ENCODE measurements at places on chromosomes 4 and X.

DNA sequence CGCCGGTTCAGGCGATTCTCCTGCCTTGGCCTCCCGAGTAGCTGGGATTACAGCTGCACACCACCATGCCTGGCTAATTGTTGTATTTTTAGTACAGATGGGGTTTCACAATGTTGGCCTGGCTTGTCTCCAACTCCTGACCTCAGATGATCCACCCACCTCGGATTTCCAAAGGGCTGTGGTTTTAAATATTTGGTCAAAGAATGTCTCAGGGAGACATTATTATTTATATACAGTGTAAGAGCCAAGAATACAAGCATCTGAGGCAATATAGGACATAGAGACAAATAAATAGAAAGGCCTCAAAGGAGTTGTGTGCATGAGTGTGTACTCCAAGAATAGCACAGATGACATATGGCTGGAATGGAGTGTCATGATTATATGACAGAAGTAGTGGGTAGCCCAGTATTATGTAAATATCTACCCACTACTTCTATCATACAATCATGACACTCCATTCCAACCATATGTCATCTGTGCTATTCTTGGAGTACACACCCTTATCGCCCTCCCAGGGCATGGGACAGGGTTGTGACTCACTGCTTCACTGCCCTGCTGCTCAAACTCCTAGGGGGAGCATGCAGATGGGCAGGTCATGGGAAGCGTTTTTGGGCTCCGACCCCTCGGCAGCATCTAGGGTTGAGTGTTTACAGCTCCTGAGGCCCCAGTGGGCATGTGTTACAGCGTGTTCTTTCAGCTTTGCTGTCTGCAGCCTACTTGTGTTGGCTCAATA lies 1649.8 kb upstream of the PCDH10 start:
- DNase-seq, result no peak

DNA sequence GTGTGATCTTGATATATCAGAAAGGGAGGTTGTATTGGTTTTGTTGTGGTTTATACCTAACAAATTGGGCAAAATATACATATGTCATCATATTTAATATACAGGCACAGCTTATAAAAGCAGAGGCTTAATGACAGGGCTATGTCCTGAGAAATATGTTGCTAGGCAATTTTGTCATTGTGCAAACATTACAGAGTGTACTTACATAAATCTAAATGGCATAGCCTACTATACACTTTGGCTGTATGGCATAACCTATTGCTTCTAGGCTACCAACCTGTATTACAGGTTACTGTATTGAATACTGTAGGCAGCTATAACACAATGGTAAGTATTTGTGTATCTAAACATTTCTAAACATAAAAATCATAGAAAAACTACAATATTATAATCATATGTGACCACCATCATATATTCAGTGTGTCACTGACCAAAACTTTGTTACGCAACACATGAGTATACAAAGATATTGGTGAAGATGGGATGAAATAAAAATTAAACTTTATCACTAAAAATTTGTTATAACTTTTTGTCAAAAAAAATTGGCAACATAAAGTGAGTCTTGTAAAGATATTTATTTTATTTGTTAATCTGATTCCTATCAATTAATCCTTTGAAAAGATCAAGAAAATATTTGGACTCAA lies 414.0 kb upstream of the HS3ST1 start:
- DNase-seq, result no peak

GRCh38 chrX:110743679-110744340 lies 51.8 kb downstream of the CHRDL1 start:
- DNase-seq, result no peak

GRCh38 chr4:54539500-54540029 lies 118.2 kb upstream of the KIT start:
- no peak for DNase-seq

DNA sequence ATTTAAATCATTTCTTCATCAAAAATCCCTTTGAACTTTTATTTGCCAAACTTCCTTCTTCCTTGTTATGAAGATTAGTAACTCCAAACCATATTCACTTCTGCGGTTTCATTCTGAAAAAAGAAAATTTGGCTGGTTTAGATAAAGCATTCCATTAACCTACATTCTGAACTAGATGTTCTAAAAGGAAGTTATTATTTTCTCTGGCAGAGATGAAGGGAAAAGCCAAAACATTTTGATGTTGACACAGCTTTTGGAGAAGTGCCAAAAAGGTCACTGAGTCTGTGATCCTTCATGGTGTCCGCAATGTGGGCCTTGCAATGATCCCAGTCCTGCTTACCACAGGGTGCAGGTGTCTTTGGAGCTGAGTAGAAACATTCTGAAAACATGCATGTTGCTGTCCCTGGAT lies 36.0 kb downstream of the CXCL8 start:
- no peak for DNase-seq

- no peak for DNase-seq
These were observed 168.7 kb downstream of the STK32B start for GRCh38 chr4:5220028-5220427.

- DNase-seq, result no peak
These were observed 35.3 kb upstream of the VSIG4 start for GRCh38 chrX:66074920-66075879.

GRCh38 chrX:21674430-21675186 lies 16.5 kb upstream of the KLHL34 start:
- DNase-seq, result no peak

DNA sequence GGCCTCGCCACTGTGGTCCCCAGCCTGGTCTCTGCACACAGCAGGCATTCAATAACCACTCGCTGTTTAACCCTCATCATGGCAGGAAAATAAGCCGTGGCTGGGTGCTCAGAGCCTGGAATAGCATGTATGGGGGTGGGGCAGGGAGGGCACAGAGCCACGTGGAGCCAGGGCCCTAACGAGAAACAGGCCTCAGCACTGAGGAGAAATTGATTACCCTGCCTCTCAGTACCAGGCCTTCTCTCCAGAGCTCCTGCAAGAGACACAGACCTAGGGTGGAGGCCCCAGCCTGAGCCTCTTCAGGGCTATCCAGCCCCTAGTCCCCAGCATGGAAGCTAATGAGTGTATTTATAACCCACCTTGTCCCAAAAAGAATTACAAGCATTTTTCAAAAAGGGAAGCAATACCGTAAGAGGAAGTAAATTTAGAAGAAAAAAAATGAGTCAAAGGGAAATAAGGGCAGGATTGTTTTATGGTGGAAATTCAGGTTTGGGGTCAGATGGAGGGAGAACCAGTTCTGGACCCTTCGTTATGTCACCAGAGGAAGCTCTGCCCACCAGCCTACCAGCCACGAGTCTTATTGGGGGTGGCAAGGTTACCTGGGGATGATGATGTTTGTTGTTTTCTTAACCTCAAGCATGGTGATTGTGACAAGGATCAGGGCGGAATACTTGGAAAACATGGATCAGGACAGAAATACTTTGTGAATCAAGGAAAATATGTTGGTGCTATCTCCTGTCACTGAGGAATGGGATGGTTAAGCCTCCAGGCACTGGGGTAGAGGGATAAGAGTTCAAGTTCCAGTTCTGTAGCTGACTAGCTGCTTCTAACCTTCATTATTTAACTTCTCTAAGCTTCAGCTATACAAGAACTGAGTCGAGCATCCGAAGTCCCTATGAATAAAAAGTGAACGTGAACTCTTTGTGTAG lies 101.9 kb upstream of the RBPJ start:
- no peak for DNase-seq

GRCh38 chr4:118807659-118808058 lies 28.3 kb downstream of the SEC24D start:
- DNase-seq, result no peak

DNA sequence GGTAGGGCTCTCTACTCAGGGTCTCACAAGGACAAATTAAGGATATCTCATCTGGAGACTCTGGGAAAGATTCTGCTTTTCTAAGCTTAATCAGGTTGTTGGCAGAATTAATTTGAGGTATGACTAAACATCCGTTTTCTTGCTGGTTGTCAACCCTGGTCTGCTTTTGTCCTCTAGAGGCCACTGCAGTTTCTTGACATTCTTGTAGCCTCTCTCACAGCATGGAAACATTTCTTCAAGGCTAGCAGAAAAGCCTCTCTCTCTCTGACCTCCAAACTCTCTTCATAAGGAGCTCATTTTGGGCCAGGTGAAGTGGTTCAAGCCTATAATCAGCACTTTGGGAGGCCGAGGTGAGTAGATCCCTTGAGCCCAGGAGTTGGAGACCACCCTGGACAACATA lies 749.5 kb upstream of the PCDH7 start:
- DNase-seq, result no peak

DNA sequence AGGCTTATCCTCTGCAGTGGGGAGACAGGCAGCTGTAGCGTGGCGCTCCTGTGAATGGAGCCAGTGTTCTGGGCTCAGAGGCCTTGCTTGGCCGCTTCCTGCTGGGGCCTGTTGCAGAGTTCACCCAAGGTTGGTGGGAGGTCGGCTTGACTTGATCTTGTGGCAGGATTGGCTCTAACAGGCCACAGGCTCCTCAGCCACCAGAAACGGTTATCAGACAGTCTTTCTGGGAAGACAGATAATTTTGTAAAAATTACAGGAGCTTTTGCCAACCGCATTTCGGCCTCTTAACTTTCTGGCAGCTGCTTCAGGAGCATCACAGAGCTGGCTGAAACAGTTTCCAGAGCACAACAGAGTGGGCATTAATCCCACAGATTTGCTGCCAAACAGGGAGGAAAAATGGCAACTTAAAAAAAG lies 66.4 kb downstream of the DIPK2B start:
- no peak for DNase-seq

GRCh38 chr4:183140911-183141320 lies 41.9 kb downstream of the WWC2 start:
- no peak for DNase-seq

GRCh38 chr4:5142726-5143125 lies 91.4 kb downstream of the STK32B start:
- no peak for DNase-seq

- no peak for DNase-seq
These were observed 12.5 kb upstream of the HSFX4 start for GRCh38 chrX:149916745-149917392.

DNA sequence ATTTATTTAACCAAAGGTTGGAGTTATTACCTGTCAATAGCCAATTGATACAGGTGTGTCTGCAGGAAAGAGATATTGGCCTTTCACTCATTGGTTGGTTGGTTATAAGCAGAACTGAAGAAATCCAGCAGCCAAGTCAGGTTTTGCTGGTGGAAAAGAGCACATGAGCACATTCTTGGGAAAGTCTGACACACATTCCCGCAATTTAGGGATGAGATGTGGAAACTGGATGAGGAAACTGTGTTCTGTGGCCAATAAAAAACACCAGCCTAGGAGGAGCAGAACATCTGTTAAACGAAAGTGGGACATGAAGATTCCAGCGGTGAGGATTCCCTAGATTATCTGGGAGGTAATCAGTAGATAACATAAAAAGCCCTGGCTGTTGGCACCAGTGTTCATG lies 567.4 kb upstream of the CPEB2 start:
- DNase-seq, result no peak

DNA sequence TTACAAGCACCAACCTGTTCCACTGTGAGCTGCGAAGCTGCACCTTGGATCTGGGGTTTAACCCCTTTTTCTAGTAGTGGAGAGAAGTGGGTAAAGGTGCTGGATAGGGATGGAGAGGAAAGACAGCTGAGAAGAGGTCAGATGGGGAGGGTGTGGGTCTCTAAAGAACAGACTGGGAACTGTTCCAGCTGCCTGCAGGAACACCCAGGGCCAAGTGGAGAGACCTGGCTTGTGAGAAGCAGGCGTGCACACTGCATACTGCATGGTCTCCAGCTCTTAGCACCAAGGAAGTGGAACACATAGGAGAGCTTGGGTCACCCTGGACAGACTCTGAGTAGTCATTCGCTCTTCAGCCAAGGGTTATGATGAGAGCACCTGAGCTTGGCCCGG lies 16.1 kb downstream of the BCOR start:
- DNase-seq, result no peak

GRCh38 chr4:148998719-148999118 lies 556.5 kb upstream of the NR3C2 start:
- no peak for DNase-seq

GRCh38 chr4:184376126-184376838 lies 98.1 kb downstream of the IRF2 start:
- no peak for DNase-seq

DNA sequence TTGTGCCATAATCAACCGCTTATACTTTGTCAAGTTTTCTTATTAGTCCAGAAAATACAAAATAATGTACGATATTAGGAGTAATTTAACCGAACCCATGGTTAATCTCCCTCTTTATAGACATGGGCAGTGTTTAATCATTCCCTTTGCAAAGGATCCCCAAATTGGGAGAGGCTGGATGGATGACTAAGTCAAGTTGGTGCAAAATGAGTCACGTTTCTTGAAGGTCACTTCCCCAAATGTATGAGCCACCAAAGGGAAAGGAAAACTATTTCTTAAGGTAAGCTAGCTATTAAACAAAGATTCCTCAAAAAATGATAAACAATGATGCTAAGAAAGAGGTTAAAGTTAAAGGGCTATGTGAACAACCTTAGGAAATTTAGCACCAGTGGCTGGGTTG lies 17.5 kb downstream of the MAML3 start:
- no peak for DNase-seq

- DNase-seq, result no peak
These were observed 35.3 kb downstream of the FAM13A start for GRCh38 chr4:89021684-89022083.

GRCh38 chr4:123505095-123506010 lies 108.8 kb downstream of the SPRY1 start:
- DNase-seq, result no peak

DNA sequence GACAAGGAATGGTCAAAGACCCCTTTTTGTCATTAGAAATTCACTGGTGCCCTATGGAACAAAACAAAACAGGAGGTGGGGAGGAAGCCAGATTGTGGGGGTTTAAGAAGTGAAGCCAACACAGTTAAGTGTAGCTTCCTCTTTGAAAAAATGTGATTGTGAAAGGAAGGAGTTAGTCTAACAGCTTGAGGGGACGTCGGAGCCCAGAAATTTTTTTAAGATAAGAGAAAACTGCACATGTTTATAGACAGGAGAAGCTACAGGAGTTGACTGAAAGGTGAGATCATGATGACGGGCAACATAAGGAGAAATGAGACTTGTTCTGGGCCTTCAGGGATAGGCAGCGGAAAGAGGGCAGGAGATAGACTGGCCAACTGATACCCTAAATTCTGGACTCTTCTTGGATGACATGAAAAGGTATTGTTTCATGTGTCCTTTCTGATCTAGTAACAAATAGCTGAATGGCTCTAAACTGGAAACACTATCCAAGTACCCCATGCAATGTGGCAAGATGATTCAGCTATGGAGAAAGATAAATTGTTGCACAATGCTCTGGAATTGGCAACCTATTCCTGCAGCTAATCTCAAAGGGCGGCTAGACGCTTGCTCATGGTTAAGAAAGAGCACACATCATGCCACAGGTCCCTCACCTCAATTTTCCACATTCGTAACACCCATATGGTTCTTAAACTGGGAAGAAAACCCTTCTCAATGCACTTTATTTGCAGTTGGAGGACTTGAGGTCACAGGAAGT lies 3.7 kb upstream of the HDAC8 start:
- DNase-seq, result no peak

GRCh38 chrX:55011294-55011693 lies 11.1 kb downstream of the APEX2 start:
- DNase-seq, result no peak

GRCh38 chr4:188778905-188779304 lies 639.7 kb downstream of the TRIML1 start:
- no peak for DNase-seq

GRCh38 chrX:11446336-11446735 lies 153.1 kb downstream of the AMELX start:
- no peak for DNase-seq

Measured in cortex of kidney (tissue), 1 donor.